Activated CD8-positive, alpha-beta memory T cell treated with anti-CD3 and anti-CD28 coated beads, Interleukin-2, amount 10 ng/mL, durations not matched to agents 7 days and 5 days (primary cell): ENCODE measurements at places on chromosomes 5 and 9.

GRCh38 chr5:179866241-179867078, 7.8 kb upstream of the MRNIP start:
- H3K27me3 ChIP-seq: no peaks in the 10 kb centered on the region
- peaks cover 20% of the 10 kb centered on the region for H3K36me3 ChIP-seq
- no peak overlapping the region for H3K27ac ChIP-seq
- H3K4me1 ChIP-seq: peaks cover 2% of the 10 kb centered on the region
- H3K4me3 ChIP-seq: no peak overlapping the region

GRCh38 chr9:109411798-109412352, 86.2 kb downstream of the PTPN3 start:
- peak overlapping the region; percentile 34 for H3K4me3 ChIP-seq
- H3K27me3 ChIP-seq: peaks cover 3% of the 10 kb centered on the region
- H3K4me1 ChIP-seq: peaks cover 60% of the 10 kb centered on the region
- peak overlapping the region; percentile 94 for H3K27ac ChIP-seq
- peak; percentile 68 for DNase-seq

- H3K4me3 ChIP-seq: no peak overlapping the region
- H3K36me3 ChIP-seq: peaks cover 44% of the 10 kb centered on the region
- DNase-seq: no peak
- no peak overlapping the region for H3K27ac ChIP-seq
- H3K27me3 ChIP-seq: no peaks in the 10 kb centered on the region
Observed at GRCh38 chr9:93100276-93100636, 4.2 kb downstream of the CARD19 start.

GRCh38 chr9:97475059-97475458, 26.4 kb upstream of the TMOD1 start:
- H3K4me1 ChIP-seq: no peaks in the 10 kb centered on the region
- H3K27me3 ChIP-seq: no peaks in the 10 kb centered on the region
- H3K27ac ChIP-seq: no peak overlapping the region
- no peak overlapping the region for H3K4me3 ChIP-seq
- peaks cover 11% of the 10 kb centered on the region for H3K36me3 ChIP-seq
- no peak for DNase-seq

DNA sequence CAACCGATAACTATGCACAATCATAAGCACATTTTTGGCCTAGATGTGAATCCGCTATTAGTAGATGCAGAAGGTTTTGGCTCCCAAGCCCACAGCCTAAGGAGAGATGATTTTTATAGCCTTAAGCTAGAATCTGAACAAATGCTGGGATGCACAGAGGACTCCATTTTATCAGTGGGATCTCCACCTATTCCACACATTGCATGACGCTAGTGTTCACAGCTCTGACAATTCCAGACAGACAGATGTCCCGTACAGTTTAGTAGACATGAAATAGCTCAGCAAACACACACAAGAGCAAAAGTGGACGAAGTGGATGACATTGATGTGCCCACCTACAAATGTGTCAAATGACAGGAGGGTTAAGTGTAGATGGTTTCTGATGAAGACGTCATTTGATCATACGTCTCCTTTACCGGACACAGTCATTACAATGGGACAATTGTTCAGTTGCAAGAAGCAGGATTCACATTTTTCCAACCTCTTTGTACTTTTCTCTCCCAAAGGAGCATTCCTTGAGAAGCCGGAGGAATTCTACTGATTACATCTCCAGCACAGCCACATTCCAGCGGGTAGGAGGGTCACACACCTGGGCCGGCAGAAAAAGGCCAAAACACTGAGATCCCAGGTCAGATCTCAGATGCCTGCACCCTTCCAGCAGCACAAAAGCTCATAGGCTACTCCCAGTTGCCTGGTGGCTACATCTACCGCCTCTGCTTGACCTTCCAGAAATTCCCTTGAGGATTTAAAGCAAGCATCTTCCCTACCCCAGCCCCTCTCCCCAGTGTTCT, 202.4 kb downstream of the SLIT3 start:
- no peaks in the 10 kb centered on the region for H3K4me1 ChIP-seq
- no peaks in the 10 kb centered on the region for H3K36me3 ChIP-seq
- peaks cover 8% of the 10 kb centered on the region for H3K27me3 ChIP-seq
- H3K27ac ChIP-seq: no peak overlapping the region
- no peak overlapping the region for H3K4me3 ChIP-seq
- DNase-seq: no peak

DNA sequence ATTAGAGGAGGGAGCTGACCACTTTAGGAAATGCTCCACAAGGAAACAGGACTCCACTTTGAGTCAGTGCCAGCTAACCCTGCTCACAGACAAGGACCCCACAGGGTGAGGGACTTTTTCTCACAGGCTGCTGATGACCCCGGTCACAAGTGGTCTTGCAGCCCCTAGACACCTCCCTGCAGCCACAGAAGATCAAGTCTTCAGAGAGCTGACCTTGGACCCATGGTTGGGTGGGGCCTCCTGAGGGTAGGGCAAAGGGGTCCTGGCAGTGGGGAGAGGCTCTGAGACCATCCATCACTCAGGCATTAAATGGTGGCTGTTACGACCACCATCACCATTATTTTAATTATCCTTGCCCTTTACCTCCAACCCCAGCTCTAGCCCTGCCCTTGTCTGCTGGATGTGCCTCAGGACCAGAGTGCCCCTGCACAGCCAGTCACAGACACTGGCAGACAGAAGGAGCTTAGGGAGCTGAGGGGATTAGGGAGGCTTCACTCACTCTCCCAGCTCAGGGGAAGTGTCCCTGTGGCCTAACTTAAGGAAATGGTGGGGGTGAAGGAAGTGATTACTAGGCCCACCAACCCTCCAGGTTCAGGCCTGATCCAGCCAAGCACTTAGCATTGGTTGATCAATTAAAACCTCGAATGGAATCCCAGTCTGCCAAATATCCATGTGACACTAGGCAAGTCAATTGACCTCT, 1.6 kb downstream of the ACSL6 start:
- H3K27ac ChIP-seq: no peak overlapping the region
- H3K4me1 ChIP-seq: peaks cover 19% of the 10 kb centered on the region
- no peaks in the 10 kb centered on the region for H3K36me3 ChIP-seq
- peaks cover 50% of the 10 kb centered on the region for H3K27me3 ChIP-seq

DNA sequence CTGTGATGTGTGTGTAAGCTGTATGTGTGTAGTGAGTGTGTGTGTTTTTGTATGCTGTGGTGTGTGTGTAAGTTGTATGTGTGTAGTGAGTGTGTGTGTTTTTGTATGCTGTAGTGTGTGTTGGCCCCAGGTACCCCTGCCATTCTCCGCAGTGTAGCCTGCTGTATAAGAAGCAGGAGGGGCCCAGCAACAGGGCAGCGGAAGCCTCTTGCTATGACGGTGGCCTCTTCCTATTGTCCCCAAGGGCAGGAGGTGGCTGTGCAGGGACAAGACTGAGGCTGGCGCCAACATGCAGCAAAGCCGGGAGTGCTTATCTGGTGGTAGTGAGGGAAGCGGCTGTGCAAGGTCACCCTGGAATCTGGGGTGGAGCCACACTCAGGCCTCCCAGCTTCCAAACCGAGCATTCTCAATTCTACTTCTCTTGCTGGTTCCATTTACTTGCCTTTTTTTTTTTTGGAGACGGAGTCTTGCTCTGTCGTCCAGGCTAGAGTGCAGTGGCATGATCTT, 5.1 kb downstream of the SPAAR start:
- H3K4me1 ChIP-seq: peaks cover 19% of the 10 kb centered on the region
- H3K27ac ChIP-seq: no peak overlapping the region
- no peaks in the 10 kb centered on the region for H3K27me3 ChIP-seq
- H3K36me3 ChIP-seq: no peaks in the 10 kb centered on the region

DNA sequence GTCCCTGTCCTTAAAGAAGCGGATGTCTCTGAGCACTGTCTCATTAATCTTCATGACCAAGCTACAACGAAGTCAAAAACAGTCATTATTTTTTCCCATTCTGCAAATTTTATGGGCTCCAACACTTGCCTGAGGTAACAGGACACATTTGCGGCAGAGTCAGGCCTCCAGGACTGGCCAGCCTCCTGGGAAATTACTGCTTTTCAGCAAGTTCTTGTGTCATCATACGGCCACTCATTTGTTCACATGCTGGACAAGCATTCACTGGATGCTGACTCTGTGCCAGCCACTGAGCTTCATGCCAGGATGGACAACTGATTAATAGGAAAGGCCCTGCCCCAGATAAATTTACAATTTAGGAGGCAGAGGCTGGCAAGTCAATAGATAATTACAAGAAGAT, 305.7 kb downstream of the ACTL7B start:
- no peaks in the 10 kb centered on the region for H3K4me1 ChIP-seq
- no peaks in the 10 kb centered on the region for H3K36me3 ChIP-seq
- DNase-seq: no peak

GRCh38 chr5:32445287-32445758, 783 bp upstream of the ZFR start:
- no peak overlapping the region for H3K27ac ChIP-seq
- H3K36me3 ChIP-seq: peaks cover 14% of the 10 kb centered on the region
- H3K4me1 ChIP-seq: peaks cover 31% of the 10 kb centered on the region
- H3K27me3 ChIP-seq: peaks cover 6% of the 10 kb centered on the region
- H3K4me3 ChIP-seq: peak overlapping the region; percentile 92
- DNase-seq: no peak

DNA sequence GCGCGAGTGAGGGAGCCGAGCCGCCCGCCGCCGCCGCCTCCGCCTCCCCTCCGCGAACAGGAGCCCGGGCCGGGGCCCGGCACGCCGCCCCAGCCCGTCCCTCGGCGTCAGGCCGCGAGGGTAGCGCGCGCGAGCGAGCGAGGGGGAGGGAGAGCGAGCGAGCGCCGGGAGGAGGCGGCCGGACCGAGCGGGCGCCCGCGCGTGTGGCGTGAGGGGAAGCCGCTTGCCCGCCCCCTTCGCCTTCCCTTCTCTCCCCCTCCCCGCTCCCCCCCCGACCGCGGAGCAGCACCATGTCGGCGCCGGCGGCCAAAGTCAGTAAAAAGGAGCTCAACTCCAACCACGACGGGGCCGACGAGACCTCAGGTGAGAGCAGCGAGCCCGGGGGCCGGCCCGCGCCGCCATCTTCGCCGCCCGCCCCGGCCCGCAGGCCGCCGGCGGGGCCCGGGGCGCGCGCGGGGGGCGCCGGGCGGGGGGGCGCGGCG, 312 bp downstream of the SET start:
- H3K27ac ChIP-seq: no peak overlapping the region
- peaks cover 67% of the 10 kb centered on the region for H3K4me1 ChIP-seq
- DNase-seq: peak; percentile 69

DNA sequence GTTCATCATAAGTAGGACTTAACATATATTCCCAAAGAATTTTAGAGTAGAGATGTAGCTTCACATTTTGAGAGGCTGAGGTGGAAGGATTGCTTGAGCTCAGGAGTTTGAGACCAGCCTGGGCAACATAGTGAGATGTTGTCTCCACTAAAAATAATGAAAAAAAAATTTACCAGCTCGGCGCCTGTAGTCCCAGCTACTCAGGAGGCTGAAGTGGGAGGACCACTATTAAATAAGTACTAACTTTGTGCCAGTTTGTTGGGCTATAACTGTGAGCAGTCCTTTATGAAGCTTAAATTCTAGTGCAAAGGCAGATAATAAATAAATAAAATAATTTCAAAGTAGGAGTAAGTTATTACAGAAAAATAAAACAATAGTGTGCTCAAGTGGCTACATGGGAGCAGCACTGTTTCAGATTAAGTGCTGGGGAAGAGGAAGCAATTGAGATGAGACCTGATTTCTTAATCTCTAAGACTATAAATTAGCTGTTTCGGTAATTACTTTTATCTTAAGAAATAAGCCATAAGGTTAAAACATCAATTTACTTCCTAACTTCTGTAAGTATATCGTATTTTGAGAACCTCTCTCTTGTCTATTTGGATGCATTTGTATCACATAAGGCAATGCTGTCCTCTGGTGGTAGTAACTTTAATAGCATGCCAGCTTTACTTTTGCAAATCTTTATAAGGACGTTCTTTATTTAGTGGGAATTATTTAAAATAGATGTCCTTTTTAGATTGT, 98.9 kb downstream of the CSNK1G3 start:
- no peak for DNase-seq
- peaks cover 17% of the 10 kb centered on the region for H3K4me1 ChIP-seq
- no peak overlapping the region for H3K27ac ChIP-seq
- H3K4me3 ChIP-seq: no peak overlapping the region
- no peaks in the 10 kb centered on the region for H3K27me3 ChIP-seq

DNA sequence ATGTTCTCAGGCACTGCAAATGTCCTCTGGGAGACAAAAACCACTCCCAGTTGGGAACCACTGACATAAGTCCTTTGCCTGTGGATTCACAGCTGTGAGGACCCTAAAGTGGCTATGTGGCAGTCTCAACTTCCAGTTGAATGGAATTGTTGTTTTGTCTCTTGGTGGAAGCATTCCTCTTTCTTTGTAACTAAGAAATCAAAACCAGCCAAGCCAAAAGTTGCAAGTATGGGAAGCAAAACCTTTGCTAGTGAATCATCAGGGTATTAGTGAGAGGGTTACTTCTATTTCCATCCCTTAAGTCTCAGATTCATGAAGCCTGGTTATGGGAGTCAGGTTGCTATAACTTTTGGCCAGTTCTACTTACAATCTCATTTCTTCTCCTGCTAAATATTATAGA, 49.8 kb upstream of the RPS23 start:
- H3K4me3 ChIP-seq: no peak overlapping the region
- H3K27me3 ChIP-seq: peaks cover 28% of the 10 kb centered on the region
- H3K27ac ChIP-seq: no peak overlapping the region
- no peak for DNase-seq

GRCh38 chr5:172046593-172046992, 40.2 kb upstream of the FBXW11 start:
- H3K4me3 ChIP-seq: no peak overlapping the region
- H3K27me3 ChIP-seq: no peaks in the 10 kb centered on the region
- H3K27ac ChIP-seq: no peak overlapping the region
- peaks cover 51% of the 10 kb centered on the region for H3K36me3 ChIP-seq
- H3K4me1 ChIP-seq: no peaks in the 10 kb centered on the region

DNA sequence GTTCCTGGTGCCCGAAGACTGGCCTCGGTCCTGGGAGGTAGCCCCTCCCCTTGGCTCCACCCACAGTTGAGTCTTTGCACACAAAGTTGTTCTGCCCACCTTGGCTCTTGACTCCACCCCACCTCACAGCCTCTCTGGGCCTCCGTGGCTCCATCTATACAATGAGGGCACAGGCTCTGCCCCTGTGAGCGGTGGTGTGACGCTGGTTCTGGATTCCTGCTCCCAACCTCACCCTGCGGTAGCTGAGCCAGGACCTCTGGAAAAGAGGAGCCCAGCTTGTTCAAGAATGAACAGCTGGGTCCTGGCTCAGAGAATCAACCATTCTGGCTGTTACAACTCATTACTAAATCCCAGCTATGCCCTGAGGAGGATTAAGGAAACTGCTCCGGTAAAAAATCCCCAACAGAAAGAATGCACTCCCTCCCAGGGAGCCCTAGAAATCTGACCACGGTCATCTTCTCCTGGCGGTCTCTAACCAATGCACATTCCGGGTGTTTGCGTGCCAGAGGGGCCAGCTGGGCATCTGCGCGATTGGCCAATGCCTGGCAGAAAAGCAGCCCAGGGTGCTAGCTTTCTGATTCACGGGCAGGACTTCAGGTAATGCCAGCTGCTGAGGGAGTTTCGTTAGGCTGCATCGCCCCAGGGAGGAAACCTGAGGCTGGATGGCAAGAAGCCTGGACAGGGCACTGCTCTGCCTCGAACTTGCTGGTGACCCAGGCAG, 9.9 kb upstream of the GRHPR start:
- DNase-seq: no peak
- peaks cover 34% of the 10 kb centered on the region for H3K27me3 ChIP-seq
- H3K36me3 ChIP-seq: no peaks in the 10 kb centered on the region
- peaks cover 42% of the 10 kb centered on the region for H3K4me1 ChIP-seq
- H3K4me3 ChIP-seq: no peak overlapping the region
- H3K27ac ChIP-seq: no peak overlapping the region

- H3K36me3 ChIP-seq: no peaks in the 10 kb centered on the region
Observed at GRCh38 chr5:1247811-1248210, 22.6 kb downstream of the SLC6A18 start.

GRCh38 chr5:41445937-41446563, 64.4 kb downstream of the PLCXD3 start:
- H3K27me3 ChIP-seq: no peaks in the 10 kb centered on the region
- no peak overlapping the region for H3K27ac ChIP-seq
- no peaks in the 10 kb centered on the region for H3K4me1 ChIP-seq
- H3K36me3 ChIP-seq: no peaks in the 10 kb centered on the region
